ENCODE measurements at places on chromosomes 12 and 14.

DNA sequence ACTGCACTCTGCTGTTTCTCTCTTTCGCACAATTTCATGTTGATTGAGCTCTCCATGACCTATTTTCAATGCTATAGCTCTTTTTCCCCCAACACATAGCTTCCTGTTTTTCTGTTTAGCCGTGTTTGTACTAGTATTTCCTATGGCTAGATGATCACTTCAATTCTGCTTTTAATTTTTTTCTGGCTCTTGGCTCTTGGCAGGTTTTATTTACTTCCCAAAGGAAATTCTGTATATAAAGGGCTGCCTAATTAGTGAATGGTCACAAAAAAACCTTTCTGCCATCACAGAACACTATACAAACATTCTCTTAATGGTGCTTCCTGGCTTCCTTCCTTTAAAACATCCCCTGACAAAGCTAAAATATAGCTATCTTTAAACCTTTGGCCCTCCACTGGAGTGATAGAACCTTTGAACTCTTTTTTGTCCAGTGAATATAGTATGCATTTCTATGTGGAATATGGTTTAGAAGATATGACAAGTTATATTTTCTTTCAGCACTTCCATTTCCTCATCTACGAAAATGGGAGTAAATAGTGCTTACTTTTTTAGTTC lies 88.2 kb downstream of the RASSF9 start:
- no peak for DNase-seq

GRCh38 chr12:130700492-130701401 lies 15.4 kb downstream of the RIMBP2 start:
- no peak for DNase-seq

- DNase-seq, result no peak
Measured at GRCh38 chr12:130537051-130537450, 179.0 kb downstream of the RIMBP2 start.

DNA sequence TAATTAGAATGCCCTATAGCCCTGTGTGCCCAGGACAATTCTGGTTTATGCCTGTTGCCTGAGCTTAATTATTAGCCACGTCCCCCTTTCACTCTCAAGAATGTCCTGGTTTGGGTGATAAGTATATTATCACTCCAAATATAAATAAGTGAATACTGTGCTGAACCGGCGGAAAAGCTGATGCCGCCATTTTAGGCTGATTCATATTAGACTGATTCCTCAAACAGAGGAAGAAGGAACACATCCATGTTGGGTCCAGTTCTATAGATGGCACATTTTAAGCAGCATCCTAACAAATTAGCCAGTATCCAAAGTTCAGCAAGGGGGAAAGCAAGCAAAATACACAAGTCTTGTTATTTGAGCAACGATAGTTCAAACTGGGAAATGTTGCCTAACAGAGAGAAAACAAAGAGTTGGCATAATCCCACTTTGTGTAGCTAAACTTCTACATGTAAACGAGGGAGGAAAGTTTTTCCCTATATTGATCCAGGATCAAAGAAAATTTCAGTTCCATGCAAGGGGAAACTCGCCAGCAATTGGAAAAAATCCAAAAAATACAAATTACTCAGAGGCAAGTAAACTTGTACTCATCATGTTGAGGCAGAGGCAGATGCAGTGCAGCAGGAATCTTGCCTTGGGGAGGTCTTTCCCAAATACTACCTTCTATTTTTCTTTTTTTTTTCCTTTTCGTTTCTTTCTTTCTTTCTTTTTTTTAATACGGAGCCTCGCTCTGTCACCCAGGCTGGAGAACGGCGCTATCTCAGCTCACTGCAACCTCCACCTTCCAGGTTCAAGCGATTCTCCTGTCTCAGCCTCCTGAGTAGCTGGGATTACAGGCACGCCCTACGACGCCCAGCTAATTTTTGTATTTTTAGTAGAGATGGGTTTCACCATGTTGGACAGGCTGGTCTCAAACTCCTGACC lies 96.2 kb downstream of the ITPR2 start:
- DNase-seq, result no peak

DNA sequence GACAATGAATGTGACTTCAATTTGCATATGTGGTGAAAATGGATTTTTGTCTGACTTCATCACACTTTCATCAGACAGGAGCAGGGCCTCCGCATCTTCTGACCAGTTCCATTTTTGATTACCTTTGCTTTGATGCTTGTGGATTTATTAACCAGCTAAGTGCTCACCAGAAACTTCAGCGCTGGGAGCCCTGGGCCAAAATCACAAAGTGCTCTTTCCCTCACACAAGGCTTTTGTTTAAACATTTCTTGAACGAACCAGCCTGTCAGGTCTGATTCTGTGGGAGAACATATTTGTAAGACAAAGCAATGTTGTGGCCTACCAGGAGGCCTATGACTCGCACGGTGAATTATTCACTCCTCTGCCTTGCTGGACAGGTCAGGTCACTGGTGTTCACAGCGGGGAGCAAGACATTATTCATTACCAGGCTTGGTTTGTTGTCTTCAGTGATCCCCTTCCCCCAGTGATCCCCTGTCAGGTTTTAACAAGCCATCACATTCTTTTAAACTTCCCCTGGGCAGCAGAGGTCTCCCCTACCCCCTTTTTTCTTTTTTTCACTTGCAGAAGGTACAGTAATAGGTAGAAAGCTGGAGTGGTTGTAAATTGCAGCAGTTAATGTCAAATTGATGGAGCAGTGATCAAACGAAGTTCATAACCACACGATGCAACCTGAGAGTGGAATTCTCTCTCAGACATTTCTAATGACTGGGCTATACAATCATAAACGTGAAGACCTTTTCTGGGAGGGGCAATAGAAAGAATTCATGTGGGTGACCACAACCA lies 167.5 kb upstream of the PRICKLE1 start:
- no peak for DNase-seq

DNA sequence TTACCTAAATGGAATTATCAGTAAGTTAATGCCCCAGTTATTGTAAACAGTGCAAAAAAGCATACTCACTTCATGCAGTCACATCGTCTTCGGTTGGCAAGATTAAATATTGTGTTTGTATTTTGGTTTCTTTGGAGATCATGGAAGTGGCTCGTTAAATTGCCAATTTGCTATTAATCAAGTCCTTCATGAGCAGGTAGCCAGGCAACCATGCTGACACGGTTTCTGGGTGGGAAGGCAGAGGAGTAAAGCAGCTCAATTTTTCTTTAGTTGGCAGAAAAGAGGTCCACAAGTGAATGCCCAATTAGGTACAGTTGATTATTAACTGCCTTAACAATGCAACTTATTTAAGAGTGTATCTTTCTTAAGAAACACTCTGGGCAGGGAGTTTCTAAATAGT lies 43.9 kb downstream of the PPP4R3A start:
- no peak for DNase-seq

GRCh38 chr14:65195042-65195719 lies 92.9 kb upstream of the MAX start:
- DNase-seq, result no peak

DNA sequence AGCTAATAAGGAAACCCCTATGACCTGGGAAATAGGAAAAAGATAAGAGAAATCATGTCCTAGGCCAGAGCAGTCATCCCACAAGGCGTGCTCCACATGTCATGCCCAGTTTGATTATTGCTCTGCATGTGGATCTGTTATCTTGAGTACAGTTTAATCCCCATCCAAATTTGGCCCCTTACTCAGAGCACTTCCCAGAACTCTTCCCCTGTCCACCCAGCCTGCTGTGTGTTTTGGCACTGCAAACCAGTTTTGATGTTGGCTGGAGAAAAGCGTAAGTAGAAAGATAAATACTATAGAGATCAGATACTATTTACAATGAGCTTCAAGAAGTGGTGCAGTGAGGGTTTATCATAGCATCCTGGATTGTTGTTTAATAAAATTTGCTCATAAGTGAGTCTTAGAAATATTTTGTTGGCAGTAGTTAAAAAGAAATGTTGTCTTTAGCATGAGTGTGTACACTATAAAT lies 83.8 kb downstream of the PTPRB start:
- no peak for DNase-seq

- DNase-seq, result no peak
Measured at GRCh38 chr14:65594882-65595237, 182.3 kb downstream of the FUT8 start.

- peak; percentile 35 for DNase-seq
Measured at GRCh38 chr14:76591266-76591665, 170.0 kb upstream of the VASH1 start.

GRCh38 chr12:71125515-71125914 lies 32.3 kb downstream of the TSPAN8 start:
- DNase-seq, result no peak

- no peak for DNase-seq
Measured at GRCh38 chr12:29783773-29784666, at the start of gene TMTC1. TMTC1 (minus strand) TSS chr12:29783942; CDS start chr12:29783751, 191 bp downstream.

- DNase-seq, result no peak
Measured at GRCh38 chr14:67240168-67240932, 885 bp upstream of the PALS1 start.

GRCh38 chr14:97155320-97155719 lies 358.1 kb downstream of the VRK1 start:
- no peak for DNase-seq

GRCh38 chr12:26318661-26319068 lies 123.3 kb downstream of the SSPN start:
- DNase-seq, result no peak

GRCh38 chr14:71675126-71675899 lies 256.9 kb upstream of the RGS6 start:
- DNase-seq, result no peak

GRCh38 chr12:674272-674781 lies 11.1 kb upstream of the NINJ2 start:
- no peak for DNase-seq

DNA sequence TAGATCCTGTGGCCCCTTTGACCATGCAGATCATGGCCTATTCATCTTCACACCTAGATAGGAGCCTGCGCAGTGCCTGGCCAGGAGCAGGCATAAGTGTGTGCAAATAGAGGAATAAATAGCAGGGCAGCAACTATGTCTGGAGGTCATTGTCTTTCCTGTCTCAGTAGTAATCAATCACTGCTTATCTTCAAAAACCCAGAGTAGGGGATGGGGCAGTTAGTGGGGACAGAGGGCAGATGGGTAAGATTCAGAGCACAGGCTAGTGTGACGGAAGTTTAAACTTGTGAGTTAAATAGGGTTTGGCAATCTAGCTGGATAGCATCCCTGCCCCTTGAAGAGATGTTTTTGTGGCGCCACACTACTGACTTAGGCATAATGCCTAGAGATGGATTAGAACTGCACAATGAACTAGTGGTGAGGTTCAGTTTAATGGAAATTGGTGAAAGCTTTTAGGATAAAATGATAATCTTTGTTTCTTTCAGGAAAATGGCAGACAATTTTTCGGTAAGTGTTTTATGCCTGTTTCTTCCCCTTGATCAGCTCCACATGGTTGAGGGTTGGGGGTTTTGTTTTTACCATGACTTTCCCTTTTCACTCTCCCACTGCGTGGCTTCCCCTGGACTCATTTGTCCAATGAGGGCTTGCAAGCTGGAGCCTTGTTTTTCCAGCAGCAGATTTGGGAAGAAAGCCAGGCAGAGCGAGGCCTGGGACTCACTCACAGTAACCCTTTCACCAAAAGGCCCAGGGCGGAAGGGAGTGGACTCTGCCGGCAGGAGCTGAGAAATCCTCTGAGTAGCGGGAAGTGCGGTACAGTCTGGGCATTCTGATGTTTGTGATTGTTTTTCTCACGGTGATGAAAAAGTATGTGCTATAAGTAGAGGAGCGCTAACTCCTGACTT lies 8.1 kb downstream of the LGALS3 start:
- no peak for DNase-seq

- no peak for DNase-seq
Measured at GRCh38 chr12:131927110-131928079, 1.7 kb upstream of the PUS1 start.

DNA sequence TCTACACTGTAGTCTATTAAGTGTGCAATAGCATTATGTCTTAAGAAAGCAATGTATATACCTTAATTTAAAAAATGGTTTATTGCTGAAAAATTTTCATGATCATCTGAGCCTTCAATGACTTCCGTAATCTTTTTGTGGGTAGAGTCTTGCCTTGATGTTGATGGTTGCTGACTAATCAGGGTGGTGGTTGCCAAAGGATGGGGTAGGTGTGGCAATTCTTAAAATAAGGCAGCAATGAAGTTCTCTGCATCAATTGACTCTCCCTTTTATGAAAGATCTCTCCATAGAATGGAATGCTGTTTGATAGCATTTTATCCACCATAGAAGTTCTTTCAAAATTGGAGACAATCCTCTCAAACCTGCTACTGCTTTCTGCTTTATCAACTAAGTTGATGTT lies 41.1 kb downstream of the BBS10 start:
- DNase-seq, result no peak

GRCh38 chr14:87615822-87616679 lies 376.9 kb downstream of the GALC start:
- DNase-seq, result peak; percentile 18

DNA sequence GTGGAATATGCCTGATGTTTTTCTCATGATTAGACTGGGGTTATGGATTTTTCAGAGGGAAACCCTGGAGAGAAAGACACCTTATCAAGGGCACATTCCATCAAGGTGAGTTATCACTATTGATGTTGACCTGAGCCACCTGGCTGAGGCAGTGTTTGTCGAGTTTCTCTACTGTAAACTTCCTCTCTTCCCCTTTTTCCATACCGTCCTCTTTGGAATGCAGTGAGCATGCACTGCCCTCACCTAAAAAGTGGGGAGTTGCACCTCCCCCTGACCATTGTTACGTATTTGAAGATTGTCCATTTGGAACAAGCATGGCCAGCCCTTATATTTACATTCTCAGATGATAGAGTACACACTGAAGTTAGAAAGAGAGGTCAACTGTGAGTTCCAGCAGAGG lies 53.9 kb upstream of the PWP1 start:
- no peak for DNase-seq

GRCh38 chr12:44379831-44380230 lies 496.3 kb downstream of the NELL2 start:
- no peak for DNase-seq

DNA sequence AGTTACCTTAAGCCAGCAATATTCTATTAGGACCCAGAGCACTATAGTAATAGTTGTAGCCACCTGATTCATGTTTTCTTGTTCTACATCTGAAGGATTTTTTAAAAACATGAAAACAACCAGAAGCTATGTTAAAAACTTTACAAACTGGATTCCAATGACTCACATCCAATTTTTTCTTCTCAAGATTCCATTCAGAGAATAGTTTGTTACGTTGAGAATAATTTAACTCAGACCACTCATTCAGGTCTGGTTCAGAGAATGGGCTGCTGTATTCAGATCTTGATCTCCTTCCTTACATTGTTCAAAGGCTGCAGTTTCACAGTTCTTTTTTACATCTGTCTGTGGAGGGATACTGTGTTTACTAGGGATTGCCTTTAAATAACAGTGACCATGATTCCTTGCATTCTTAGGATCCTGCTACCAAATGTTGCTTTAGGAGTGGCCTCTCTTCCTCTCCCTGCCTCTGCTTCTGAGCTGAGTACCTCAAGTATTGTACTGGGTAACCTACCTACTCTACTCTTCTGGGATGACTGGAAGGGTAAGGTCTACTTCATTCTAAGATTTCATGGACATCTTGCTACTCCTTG lies 448.0 kb upstream of the FBXO33 start:
- no peak for DNase-seq

DNA sequence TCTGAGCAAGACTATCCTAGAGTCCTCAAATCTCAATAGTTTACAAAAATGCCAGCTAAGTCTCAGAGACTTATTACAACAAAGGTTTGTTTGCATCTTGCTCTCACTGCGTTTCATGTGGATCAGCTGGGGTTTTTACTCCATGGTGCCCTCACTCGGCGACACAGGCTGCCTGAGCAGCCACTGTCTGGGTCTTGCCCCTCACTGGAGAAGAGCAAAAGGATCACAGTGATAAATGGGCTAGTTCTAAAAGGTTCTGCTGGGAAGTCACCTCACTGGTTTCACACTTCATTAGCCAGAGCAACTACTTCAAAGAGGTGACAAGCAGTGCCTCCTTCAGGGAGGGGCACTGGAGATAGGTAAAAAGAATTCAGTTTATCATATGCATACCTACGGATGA lies 392.0 kb downstream of the RPL10L start:
- no peak for DNase-seq

Data from NCI-H446 treated with DMSO at 0.1 percent for 48 hours (cell line).